ENCODE measurements at places on chromosomes 2 and 18.

GRCh38 chr2:11104794-11105660, 50.2 kb upstream of the SLC66A3 start:
- no peak for DNase-seq

DNA sequence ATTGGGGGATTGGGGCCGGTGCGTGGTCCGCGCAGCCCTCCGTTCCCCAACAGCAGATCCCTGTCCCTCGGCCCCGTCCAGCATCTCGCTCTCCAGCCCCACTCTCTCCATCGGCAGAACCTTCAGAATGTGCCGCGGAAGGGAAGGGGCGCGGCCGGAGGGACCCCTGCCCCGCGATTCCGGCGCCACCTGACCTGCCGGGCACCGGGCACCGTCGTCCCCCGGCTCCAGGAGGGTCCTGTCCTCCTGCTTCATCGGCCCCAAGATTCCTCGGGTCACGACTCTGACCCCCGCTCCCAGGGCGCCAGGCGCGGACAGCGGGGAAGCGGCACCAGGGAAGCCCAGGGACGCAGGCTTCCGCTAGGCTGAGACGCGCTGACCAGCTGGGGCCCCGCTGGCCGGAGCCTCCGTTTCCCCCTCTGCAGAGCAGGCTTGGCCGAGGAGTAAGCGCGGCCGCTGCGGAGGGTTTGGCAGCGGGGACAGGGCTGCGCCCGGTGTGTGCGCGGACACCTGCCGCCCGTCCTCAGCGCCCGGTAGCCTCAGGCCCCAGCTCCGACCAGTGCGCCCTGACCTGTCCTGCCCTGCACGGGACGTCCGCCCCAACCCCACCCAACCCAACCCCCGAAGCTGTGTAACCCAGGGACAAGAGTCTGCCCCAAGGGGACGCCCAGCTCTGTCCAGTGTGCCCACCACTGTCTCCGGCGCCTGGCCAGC, 16.8 kb upstream of the BOK start:
- no peak for DNase-seq

DNA sequence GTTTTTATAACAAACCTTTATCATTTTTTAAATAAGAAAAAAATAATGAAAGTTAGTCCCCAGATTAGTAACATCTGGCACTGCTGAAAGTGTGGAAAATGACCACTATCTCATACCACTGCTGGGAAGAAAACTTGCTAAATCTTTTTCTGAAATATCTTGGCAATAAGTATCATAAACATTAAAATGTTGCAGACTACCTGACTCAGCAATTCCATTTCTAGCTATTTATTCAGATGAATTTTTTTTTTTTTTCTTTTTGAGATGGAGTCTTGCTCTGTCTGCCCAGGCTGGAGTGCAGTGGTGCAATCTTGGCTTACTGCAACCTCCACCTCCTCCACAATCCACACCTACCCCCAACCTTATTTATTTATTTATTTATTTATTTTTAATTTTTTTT, 35.3 kb upstream of the SOS1 start:
- DNase-seq, result no peak

DNA sequence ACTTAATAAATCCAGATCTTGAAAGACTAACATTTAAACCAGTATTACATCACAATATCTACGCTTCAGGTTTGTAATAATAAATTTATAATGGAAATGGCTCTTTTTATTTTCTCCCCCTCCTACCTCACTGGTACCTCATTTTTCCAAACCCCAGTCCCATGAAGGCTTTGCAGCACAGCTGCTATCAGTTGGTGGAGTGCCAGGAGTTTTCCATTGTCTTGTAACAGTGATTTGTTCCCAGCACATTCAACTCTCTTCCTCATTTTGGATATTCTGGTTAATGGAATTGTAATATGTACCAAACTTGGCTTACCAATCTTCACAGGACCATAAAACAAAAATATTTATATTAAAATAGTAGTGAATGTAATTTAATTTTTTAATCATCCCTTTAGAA, 91.2 kb downstream of the VRK2 start:
- no peak for DNase-seq

DNA sequence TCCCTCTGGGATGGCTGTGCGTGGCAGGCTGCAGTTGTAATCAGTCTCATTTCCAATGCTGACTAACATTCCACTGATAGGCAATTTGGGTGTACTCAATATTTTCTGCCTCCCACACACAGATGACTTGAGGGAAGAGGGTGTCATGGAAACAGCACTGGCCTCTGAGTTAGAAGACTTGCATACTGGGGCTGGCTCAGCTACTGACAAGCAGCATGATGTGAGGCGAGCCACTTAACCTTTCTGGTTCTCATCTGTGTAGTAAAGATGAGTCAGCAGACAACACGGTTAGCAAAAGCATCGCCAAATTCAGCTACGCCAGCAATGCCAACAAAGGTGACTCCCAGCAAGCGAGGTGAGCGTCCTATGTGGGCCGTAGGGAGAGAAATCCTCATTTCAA, 73.5 kb downstream of the COLEC12 start:
- DNase-seq, result no peak

- DNase-seq, result no peak
Measured at GRCh38 chr18:4207383-4207985, 247.6 kb downstream of the DLGAP1 start.

DNA sequence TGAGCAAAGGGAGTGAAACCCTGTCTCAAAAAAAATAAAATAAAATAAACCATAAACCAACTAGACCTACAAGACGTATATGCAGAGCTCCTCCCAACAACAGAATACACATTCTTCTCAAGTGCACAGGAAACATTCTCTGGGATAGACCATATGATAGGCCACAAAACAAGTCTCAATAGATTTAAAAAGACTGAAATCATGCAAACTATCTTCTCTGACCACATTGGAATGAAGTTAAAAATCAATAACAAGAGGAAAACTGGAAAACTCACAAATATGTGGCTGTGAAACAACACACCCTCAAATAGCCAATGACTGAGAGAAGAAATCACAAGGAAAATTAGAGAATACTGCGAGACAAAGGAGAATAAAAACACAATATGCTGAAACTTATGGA, 7.2 kb upstream of the AFG3L2 start:
- no peak for DNase-seq

DNA sequence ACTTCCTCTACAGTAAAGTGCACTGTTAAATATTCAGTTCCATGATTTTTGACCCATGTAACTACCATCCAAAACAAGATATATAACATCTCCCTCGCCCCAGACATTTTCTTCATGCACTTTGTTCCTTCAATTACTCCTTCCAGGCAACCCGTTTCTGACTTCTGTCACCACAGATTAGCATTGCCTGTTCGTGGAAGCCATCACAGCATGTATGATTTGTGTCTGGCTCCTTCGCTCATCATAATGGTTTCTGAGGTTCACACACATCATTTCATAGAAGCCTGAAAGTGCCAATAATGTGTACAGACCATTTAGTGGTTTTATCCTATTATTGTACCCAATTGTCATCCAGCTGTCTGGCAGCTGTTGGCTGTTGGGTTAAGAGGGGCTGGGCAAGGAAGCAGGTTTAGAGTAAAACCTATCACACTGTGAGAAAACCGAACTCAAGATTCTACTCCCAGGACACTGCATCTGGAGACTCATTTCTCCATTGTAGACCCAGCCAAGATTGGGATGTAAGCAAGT, 16.1 kb downstream of the ARHGAP28 start:
- no peak for DNase-seq

GRCh38 chr2:167415068-167415467, 526.8 kb downstream of the XIRP2 start:
- DNase-seq, result no peak

Measured in activated CD4-positive, alpha-beta T cell treated with anti-CD3 and anti-CD28 coated beads, Interleukin-2, amount 50 U/mL, for 24 hours (primary cell).